ENCODE measurements at places on chromosomes 3 and 15. TPM values are rescaled to one million over a fixed set of nuclear protein-coding genes. Genes with fewer than 3 reads are reported as not detected.

The REC114 gene
- total RNA-seq = not detected

The DPPA2 gene
- not detected for total RNA-seq

The OXTR gene
- 0.65 TPM for total RNA-seq

The USF3 gene
- 7.0 TPM for total RNA-seq

The CPOX gene
- 28.1 TPM for total RNA-seq

The SENP7 gene
- total RNA-seq = 18.0 TPM

The RTP3 gene
- not detected for total RNA-seq

The SELENOK gene
- 35.4 TPM for total RNA-seq

The RYR3 gene
- not detected for total RNA-seq

The SYNPR gene
- not detected for total RNA-seq

The IMPG2 gene
- 0.69 TPM for total RNA-seq

Data from dermis lymphatic vessel endothelial cell (primary cell).